ENCODE measurements at places on chromosomes 1 and 21.

DNA sequence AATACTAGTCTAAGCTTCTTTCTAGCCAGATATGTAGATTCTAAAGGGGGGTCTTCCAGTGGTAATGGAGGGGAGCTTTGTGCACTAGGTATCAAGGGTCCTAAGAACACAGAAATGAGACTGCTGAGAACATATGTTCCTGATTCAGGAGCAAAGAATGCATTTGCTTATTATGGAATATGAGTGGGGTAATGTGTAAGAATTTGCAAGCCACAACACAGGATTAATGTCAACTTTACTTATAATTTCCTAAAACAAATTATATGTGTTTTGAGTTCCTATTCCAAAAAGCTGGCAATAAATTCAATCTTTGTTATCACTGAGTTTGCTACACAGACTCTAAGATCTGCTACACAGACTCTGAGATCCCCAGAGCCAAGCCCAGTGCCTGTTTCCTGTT, 357.0 kb upstream of the PTBP2 start:
- no peak for DNase-seq

- peak; percentile 16 for DNase-seq
Measured at GRCh38 chr1:236868625-236869467, 73.8 kb downstream of the MTR start.

DNA sequence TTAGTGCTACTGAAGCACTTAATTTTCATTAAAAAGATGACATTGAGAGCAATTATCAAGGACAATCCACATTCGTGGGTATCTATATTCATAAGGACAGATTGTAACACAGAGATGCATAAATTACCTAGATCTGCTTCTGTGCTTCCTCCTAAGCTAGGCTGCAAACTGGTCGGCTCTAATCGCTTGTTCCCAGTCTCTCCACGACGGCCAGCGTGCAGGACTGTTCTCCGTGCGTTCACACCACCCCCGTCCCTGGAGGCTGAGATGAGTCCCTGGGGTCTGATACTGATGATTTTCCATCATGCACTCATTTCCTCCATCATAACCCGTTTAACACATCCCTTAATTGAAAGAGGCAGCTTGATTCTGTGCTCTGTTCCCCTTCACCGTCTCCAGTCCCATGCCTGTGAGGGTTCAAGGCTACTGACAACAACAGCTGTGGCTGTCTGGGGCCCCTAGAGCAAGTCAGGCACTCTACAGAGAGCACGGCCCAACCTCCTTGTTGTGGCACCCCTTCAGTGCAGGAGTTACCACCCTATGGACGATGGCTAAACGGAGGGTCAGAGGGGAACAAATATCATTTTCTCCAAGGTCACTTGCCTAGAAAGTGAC, 469.6 kb downstream of the NPHP4 start:
- no peak for DNase-seq

GRCh38 chr1:30526652-30527345, 196.6 kb downstream of the MATN1 start:
- no peak for DNase-seq

DNA sequence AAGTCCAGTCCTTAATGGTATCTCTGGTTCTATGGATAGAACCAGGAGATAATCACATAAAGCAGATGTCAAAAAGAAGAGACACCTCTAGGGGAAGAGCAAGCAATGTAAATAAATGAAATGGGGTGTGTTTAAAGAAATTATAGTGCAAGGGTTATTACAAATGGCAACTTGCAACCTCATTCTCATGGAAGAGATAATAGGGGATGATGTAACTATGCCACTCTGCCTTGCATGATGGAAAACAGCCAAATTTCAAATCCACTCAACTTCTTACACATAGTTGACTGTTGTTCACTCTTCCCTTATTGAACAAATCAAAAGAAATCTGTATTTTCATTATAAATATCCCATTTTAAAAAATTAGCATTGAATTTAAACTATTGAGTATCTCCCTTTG, 274.0 kb upstream of the TMPRSS15 start:
- DNase-seq, result no peak

- DNase-seq, result no peak
Measured at GRCh38 chr1:246020211-246020954, 486.7 kb downstream of the SMYD3 start.

DNA sequence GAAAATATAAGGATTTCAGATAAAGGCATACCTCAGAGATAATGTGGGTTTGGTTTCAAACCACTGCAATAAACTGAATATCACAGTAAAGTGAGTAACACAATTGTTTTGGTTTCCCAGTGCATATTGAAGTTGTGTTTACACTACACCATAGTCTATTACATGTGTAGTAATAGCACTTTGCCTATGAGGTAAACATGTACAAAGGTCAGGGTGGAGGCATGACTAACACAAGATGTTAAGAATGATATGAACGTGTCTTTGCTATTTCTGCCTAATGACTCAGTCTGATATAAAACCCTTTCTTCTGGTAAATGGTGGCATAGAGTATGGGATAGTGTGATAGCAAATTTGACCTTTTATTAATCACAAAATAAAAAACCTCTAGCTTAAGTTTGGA, 621.5 kb upstream of the ADGRL2 start:
- peak; percentile 94 for DNase-seq

GRCh38 chr1:194813096-194813495, 1626.7 kb upstream of the B3GALT2 start:
- DNase-seq, result no peak

DNA sequence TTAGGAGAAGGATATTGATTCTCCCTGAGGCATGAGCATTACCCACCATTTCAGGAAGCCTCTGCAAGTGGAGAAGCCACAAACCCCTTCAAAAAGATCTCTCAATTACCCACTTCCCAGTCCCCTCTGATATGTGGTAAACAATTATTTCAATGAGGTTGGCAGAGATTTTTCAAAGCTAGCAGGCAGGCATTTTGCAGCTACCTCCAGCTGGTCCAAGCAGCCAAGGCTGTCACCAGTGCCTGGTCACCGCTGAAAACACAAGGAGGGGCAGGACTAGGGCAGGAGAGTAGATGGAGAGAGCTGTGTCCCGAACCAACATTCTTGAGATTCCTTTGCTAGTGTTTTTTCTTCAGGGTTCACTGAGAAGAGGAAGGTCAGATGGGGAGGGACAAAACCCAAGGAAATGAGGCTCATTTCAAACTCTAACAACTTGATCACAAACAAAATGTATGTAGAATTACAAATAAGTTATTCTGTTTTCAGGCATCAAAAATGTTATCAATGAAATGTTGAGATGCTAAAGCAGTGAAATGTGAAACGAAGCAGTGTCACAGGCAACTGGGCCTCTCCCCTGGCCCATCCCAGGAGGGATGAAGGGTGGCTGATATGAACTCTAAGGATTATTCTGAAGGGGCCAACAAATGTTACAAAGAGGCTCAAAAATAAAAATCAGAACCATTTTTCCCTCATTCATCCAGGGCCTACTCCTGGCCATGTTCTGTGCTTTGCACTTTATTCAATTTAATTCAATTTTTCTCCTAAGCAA, 22.3 kb downstream of the APP start:
- no peak for DNase-seq

- DNase-seq, result no peak
Measured at GRCh38 chr1:2368053-2368744, 23.2 kb downstream of the MORN1 start.

DNA sequence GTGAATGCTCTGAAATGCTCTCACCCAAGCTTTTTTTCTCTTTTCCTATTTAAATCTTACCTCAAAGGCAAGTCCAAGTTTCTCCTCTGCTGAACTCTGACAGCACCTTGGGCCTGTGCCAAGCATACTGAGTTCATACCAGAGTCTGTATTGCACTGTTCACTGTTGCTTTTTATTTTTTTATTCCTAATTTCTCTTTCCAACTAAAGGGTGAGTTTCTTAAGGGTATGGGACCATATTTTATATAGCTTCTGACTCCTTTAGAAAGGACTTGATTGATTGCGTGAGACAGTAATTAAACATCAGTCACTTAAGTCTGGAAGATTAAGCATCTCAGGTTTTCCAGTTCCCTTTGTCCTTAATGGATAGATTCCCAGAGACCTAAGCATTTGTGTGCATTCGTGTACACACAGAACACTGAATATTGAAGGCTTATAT, 69.9 kb downstream of the CACHD1 start:
- no peak for DNase-seq

GRCh38 chr1:234861761-234862160, 251.8 kb upstream of the IRF2BP2 start:
- no peak for DNase-seq

GRCh38 chr1:27594564-27595510, 9.1 kb downstream of the AHDC1 start:
- no peak for DNase-seq

DNA sequence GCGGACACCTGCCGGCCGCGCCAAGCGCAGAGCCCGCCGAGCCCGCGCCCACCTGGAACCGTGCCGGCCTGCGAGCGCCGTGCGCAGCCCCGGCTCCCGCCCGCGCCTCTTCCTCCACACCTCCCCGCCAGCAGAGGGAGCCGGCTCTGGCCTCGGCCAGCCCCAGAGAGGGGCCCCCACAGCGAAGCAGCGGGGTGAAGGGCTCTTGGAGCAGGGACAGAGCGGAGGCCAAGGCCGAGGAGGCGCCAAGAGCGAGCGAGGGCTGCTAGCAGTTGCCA, 50.1 kb upstream of the KRTAP19-8 start:
- DNase-seq, result no peak

- DNase-seq, result no peak
Measured at GRCh38 chr1:162973381-162973795, 95.8 kb upstream of the RGS4 start.

DNA sequence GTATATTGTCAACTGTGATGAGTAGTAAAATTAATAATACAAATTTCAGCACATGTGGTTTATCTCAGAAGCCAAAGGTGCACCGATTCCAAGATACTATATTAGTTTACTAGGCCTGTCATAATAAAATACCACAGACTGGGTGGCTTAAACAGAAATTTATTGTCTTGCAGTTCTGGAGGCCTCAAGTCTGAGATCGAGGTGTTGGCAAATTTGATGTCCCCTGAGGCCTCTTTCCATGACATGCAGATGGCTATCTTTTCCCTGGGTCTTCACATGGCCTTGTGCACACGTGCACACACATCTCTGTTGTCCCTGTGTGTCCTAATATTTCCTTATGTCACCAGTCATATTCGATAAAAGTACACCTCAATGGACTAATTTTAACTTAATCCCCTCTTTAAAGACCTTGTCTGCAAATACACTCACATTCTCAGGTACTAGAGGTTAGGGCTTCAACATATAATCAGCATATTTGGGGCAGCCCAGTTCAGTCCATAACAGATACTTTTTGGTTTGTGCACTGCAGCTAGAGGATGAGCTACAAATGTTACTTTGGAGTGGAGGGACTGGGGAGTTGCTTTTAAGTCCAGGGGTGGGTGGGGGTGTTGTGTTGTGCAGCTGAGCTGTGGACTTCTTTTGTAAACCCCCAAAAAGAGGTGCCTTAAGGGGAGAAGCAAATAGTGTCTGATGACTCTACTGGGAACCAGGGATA, 21.4 kb downstream of the TSNAX start:
- DNase-seq, result no peak
